ENCODE measurements at places on chromosomes 16 and 17.

DNA sequence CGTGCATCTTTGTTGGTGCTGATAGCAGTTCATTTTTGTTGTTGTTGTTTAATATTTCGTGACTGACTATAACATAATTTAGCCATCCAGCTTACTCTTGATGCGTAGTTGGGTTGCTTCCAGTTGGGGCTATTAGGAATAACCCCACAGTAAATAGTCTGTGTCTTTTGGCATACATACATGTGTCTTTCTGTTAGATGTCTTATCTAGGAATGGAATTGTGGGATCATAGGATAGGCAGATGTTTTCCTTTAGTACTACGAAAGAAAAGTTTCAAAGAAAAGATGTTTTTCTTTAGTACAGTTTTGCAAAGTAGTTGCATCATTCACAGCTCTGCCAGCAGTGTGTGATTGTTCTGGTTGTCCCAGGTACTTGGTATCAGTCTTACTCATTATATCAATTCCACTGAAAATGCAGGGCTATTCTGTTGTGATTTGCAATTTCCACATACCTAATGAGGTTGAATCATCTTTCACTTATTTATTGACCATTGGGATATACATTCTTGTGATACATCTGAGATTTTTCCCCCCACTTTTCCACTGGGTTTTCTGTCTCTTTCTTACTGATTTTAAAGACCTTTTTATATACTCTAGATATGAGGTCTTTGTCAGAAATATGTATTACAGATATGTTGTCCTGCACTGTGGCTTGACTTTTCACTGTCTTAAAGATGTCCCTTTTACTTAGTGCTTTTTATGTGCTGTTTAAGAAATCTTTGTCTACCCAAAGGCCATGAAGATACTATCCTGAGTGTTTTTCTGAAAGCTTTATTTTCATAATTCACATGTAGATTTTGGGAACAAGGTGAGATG lies 173.3 kb downstream of the MRTFB start:
- DNase-seq: no peak

GRCh38 chr17:42568341-42569111 lies 1.6 kb downstream of the MLX start:
- no peak for DNase-seq

DNA sequence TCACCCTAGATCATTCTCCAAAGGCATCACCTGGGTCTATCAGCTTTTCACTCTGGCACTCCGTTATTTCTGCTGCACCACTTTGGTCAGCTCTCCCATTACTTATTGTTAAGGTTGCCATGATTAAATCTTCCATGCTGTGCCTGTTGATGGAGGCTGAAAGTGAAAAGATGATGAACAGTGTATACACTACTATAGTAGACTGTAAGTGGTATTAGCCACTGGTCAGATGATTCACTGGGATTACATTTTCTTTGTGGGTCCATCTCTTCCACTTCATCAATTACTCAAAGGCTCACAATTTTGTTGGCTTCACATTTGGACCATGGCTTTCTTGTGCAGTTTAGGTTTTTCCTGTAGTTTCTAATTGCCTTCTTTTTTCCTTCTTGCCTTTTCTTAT lies 15.9 kb upstream of the LGALS9 start:
- no peak for DNase-seq

DNA sequence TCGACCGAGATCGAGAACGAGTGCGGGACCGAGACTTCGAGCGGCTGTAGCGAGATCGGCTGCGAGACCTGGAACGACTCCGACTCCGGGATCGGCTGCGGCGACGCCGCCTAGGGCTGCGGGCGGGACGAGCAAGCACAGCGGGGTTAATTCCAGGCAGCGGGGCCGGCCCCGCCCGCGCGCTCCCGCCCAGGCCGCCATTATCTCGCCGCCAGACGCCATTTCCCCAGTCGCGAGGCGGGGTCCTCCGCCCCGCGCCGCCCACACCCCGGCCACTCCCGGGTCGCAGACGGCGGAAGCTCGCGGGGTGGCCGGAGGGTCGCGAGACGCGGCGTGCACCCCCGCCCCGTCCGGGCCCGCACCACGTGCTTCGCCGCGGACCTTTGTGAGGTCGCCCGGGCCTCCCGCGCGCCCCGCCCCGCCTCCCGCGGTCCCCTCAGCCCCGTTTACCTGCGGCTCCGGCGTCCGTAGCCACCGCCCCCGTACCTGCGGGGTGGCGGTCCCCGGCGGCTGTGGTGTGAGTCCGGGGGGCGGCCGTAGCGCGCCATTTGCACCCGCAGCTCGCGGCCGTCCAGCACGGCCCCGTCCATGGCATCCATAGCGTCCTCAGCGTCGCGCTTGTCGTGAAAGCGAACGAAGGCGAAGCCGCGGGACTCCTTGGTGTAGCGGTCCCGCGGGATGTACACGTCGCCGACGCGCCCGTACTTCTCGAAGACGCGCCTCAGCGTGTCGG lies 616 bp downstream of the SRSF2 start:
- no peak for DNase-seq

GRCh38 chr17:74386386-74386785 lies 19.1 kb downstream of the GPR142 start:
- no peak for DNase-seq

GRCh38 chr17:73562896-73563295 lies 81.3 kb downstream of the SDK2 start:
- DNase-seq: no peak

GRCh38 chr17:80761110-80761871 lies 216.7 kb downstream of the RPTOR start:
- peak; percentile 82 for DNase-seq

- no peak for DNase-seq
Measured at GRCh38 chr17:61205401-61205800, 194.2 kb upstream of the TBX2 start.

GRCh38 chr16:89317101-89317671 lies 99.7 kb downstream of the ZNF778 start:
- no peak for DNase-seq

DNA sequence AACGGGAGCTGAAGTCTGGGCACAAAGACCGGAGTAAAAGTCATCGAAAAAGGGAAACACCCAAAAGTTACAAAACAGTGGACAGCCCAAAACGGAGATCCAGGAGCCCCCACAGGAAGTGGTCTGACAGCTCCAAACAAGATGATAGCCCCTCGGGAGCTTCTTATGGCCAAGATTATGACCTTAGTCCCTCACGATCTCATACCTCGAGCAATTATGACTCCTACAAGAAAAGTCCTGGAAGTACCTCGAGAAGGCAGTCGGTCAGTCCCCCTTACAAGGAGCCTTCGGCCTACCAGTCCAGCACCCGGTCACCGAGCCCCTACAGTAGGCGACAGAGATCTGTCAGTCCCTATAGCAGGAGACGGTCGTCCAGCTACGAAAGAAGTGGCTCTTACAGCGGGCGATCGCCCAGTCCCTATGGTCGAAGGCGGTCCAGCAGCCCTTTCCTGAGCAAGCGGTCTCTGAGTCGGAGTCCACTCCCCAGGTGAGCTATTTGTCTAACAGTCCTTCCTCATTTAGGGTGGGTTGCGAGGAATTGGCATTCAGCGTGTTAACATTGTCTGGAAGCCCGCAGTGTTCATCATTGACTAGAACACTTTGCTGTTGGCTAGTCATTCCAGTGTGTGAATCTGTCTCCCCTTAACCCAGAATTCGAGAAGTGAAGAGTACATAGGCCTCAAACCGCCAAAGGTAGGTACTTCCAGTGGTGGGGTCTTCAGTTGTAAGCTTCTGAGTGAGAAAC lies 1.5 kb downstream of the CDK12 start:
- no peak for DNase-seq

DNA sequence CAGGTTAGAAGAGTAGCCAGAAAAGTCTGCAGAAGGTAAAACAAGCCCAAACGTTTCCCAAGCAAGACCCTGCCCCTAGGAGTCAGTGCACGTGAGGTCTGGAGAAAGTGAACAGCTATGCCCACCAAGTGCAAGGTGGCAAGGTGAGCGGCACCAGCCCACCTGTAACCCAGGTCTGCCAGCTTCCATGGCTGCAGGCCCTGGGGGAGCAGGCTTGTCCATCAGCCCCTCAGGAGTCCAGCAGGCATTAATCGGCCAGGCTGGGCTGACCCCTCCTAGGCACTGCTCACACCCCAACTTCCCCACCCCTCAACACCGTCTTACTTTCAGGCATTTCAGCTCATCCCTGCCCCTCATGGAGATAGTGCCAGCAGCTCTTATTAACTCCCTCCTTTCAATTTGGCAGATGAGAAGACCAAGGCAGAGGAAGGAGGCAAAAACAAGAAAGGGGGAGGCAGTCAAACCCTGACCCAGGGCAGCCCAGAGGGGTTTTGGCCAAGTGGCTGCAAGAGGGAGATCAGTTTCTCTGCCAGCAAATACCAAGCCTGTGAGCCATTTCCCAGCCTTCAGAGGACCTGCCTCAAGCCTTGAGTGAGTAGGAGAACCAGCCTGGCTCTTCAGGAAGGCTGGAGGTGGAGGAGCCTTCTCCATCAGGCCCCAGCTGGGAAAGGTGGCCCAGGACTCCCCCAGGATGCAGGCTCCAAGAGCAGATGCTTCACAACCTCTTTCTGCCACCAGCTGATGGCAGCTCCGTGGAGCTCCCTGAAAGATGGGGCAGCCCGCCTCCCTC lies 14.7 kb downstream of the BEAN1 start:
- DNase-seq: no peak

GRCh38 chr16:85123891-85124635 lies 11.8 kb upstream of the CIBAR2 start:
- DNase-seq: no peak

DNA sequence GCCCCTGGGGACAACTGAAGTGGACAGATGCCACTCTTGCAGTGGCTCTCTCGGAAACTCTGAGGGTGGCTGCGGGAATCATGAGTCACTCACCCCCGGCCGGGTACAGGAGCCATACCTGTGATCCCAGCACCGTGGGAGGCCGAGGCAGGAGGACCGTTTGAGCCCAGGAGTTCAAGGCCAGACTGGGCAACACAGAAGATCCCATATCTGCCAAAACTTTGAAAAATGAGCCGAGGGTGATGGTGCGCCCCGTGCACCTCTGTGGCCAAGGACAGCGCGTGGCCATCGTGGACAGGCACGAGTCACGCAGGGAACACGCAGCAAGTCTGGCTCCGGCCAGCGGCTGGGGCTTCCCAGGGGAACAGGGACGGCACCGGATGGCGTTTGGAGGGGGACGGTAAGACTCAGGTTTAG lies 41.3 kb upstream of the ZC3H18 start:
- DNase-seq: no peak

DNA sequence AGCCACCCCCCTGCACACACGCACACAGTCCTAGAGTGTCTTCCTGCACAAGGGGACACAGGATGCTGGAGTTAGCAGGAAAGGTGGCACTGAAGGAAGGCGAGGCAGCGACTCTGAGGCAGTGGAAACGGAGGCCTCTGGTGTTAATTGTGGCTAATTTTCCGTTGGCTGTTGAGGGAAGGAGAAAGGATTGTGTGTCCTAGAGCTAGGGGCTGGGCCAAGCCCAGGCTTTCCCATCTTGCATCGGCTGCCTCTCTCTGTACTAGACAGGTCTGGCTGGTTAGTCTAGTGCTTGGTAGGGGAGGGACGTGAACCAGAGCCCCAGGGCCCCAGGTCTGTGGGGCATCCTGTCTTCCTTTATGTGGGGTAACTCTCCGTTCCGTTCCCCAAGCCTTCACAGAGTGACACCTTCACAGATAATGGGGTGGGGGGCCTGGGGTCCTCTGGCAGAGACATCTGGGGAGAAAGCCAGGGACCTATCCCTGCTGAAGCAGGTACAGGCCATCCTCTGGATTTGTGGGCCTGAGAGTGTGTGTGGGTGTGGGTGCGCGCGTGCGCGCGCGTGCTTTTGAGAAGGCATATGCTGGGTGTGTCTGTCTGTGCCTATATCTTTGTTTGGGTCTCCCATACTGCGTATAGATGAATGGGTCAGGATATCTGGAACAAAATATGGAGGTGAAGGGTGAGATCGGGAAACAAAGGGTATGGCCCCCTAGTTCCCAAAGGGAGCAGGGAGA lies at the start of gene CHD3:
Gene CHD3 (plus strand): TSS at position 606 of the 737 bp plus-strand sequence. CDS start 212 bp downstream, outside the sequence.
- DNase-seq: no peak

DNA sequence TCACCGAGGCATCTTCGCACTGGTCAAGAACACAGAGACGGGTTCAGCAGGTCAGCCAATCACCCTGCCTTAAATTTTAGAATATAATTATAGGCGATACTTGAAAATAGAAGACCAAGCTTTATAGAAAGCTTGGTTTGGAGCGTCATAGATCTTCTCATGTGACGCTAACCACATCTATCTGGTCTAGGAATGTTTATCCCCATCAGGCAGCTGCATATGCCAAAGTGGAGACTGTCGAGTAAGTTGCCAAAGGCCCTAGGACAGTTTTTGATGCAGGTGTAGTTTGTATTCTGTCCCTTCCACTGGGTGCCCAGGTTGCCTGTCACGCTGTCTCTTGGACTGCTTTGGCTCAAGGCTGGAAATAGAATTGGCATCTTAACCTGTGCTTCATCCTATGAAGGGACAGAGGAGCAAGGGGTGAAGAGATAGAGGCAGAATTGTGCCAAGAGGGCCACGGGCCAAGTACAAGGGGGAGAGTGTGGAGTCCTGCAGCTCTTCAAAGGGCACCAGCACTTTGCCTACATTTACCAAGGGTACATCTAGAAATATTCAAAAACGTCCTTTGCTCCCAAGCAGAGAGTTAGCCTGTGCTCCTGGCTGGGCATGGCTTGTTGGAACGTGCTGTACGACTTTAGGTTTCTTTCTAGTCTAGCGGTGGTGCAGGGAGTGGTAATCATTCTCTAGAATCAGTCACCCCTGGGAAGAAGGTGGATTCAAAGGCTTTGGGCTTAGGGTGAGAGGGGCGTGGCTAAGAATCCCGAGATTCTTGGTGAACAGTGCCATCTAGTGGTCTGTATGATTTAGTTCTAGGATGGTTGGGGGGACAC lies 5.3 kb upstream of the WIPI1 start:
- peak; percentile 88 for DNase-seq

Data from HTR-8/SVneo (cell line).